Right hindlimb (tissue), 1 donor: ENCODE measurements at places on chromosomes 4 and X.

- no peak for DNase-seq
These were observed 15.2 kb upstream of the CLOCK start for GRCh38 chr4:55561889-55562288.

DNA sequence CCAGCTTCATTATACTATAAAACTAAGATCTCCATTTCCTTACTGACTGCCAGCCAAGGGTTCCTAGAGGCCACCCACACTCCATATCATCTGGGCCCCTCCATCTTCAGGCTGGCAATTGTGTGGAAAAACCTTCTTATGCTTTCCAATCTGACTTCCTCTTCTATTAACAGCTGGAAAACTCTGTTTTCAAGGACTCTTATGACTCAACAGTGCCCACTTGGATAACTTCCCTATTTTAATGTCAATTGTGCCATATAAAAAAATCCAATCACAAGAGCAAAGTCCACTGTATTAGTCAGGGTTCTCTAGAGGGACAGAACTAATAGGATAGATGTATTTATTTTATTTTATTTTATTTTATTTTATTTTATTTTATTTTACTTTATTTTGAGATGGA, 41.0 kb upstream of the CPEB2 start:
- DNase-seq: no peak

DNA sequence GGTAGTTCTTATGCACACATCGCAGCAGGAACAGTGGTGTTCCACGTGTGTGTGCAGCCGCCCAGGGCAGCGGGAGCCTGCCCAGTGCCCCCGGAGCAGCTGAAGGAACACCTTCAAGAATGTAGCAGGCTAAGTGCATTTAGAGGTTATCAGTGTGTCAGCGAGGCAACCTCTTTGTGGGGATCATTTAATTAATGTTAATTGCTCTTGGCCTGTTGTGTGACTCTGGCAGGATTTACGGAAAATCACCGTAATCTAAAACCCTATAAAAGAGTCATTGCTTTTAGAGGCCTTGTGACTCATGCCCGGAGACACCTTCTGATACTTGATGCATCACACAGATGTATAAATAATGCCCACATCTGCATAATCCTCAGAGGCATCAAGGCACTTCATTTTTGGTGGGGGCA, 47.3 kb upstream of the GATB start:
- no peak for DNase-seq

DNA sequence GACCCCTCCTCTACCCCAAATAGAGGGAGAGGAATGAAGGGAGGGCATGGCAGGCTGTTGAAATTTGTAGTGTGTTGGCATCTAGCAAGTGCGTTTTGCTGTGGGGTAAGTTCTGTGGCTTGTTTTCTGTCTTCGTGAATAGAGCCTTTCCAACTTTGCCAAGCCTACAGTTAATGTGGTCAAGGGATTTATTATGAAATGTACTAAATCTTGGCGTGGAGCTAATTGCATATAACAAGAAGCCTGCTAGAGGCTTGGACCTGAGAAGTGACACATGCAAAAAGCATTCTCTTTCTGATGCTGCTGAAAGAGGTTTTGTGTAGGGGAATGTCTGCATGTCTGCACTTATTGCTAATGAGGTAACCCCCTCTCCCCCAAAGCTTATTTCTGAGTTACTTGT, 132.2 kb downstream of the BMPR1B start:
- DNase-seq: no peak

GRCh38 chr4:149911354-149911753, 95.7 kb upstream of the IQCM start:
- DNase-seq: no peak

GRCh38 chrX:133045986-133046385, 50.9 kb downstream of the USP26 start:
- DNase-seq: no peak

DNA sequence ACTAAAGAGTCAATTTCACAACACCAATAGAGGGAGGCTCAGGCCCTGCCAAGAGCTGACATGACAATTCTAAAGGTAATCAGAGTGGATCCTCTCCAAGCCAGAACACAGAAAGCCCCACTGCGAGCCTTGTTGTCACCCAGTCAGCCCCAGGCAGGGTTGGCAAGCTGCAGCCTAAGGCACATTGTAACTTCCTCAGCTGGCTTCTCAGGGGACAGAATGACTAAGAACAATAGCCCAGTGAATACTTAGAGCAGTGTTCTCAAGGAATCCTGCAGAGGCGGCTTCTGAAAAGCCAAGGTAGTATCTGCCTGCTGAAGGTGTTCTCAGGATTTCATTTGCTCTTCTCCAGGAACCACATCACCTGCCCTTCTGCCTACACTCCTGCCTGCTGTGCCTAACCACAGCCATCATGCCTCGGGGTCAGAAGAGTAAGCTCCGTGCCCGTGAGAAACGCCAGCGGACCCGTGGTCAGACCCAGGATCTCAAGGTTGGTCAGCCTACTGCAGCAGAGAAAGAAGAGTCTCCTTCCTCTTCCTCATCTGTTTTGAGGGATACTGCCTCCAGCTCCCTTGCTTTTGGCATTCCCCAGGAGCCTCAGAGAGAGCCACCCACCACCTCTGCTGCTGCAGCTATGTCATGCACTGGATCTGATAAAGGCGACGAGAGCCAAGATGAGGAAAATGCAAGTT, at the start of gene MAGEB4:
TSS of gene MAGEB4 (plus strand) at position 277 of the 692 bp plus-strand sequence. CDS start at position 413, 136 bp downstream.
- no peak for DNase-seq

DNA sequence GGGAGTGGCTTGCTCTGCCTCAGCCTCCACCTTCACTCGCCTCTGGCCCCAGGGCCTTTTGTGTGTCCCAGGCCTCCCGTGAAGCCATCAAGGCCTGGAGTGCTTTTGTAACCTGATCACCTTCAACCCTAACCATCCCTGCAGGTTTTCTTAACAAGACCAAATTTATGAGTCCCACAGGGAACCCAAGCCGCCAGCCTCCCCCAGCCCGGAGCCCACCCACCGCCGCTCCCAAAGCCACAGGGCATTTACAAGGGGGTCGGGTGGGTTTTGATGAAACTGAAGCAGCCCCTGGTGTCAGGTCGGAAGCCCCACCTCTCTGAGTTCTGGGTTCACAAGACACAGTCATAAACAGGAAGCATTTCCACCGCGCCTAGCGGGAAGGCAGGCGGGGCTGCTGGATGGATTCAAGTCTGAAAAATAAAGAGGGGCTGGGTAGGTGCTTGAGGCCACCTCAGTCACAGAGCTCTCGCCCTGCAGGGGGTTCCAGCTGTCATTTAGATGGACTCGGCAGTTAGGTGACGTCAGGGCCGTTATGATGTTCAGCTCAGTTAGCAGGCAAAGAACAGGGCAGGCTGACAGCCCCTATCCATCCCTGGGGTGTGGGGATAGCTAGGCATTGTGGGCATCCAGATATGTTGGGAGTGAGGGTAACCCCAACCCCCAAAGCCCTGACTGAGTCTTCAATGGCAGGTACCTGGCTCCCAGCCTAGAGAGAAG, 128.5 kb downstream of the BCOR start:
- DNase-seq: peak; percentile 37

GRCh38 chrX:110228453-110228852, 89.4 kb downstream of the AMMECR1 start:
- DNase-seq: no peak

- no peak for DNase-seq
These were observed 76.9 kb downstream of the RRAGB start for GRCh38 chrX:55794405-55794804.

- peak; percentile 42 for DNase-seq
These were observed 19.6 kb upstream of the FAT1 start for GRCh38 chr4:186743261-186743660.

DNA sequence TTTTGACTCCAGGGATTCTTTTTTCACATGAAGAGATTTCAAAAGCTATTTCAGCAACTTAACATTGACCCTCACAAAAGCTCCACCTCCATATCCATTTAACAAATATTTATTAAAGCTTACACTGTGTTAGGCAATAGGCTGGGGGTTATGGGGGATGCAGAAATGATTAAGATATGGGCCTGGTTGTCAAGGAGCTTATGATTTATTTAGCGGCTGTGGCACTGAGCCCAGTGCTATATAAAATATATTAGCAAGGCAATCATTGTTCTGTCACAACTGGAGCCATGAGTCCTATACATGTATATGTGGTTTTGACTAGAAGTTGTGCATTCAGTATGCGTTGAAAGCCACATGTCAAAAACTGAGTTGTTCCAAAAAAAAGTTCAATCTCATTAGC, 131.1 kb downstream of the GPC3 start:
- DNase-seq: no peak

DNA sequence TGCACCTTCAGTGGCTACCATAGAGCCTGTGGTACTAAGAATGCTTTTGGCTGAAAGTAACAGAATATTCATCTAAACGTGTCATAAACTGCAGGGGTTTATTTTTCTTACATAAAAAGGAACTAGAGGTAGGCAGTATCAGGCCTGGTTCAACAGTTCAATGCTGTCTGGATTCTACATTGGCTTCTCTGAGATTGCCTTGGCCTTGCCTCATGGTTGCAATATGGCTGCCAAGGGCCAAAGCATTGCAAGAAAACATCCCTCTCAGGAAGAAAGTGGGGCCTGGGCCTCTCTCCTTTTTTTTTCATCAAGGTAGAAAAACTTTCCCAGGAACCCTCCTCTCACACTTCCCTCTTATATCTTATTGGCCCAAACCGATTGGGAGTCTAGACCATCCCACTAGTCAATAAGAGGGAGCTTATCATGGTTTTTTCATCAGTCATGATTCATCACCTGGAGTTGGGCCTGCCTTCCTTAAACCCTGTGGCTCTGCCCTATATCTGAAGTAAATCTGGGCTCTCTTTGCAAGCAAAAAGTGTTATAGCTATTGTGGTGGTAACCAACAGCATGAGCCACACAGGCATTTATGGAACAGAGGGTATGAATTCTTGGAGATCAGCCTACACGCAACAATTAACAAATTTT, 1.8 kb upstream of the DOCK11 start:
- no peak for DNase-seq

GRCh38 chr4:3070709-3071500, 3.4 kb downstream of the HTT-AS start:
- no peak for DNase-seq

DNA sequence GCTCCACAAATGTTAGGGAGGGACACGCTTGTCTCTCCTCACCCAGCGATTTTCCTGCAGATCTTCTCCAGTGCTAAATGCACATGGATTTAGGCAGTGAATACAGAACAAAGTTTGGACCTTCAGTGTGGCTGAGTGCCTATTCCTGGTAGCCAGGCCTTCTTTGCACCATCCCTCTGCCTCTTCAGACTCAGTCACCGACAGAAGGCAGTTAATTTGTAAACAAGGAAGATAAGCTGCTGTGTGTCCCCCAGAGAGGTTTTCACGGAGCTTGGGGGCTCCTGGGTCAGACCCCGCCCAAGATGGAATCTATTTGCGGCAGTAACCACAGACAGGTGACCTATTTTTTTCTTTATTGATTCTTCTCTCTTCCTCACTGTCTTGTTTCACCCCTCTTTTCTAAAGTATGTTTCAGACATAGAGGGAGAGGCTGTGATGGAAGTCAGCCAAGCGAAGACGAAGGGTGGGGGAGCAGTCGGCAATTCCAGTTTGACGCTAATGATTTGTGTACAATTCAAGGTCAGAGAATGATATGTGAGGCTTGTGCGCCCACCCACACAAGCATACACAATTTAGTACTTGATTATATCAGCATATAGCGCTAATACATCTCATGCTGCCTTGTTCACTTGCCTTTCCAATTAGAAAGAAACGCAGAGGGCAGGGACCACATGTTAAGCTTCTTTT, 200.8 kb downstream of the MGST2 start:
- no peak for DNase-seq

DNA sequence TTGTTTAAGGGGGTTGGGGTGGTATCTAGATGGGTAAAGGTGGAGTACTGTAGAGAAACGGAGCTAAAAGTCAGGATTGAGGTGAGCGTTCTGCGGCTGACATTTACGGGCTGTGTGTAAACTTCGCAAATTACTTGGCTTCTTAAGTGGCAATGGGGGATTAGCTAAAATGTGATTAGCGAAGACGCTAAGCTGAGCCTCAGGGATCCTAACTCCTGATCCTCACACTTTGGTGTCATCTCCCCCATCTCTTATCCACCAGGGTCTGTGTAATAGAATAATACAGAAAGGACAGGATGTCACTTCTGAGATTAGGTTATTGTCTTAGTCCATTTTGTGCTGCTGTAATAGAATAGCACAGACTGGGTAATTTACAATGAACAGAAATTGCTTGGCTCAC, 10.6 kb upstream of the FAT1 start:
- DNase-seq: no peak
